ENCODE measurements at places on chromosomes 3 and 15. TPM values are rescaled to one million over a fixed set of nuclear protein-coding genes. Genes with fewer than 3 reads are reported as not detected.

ROPN1 gene
- total RNA-seq: not detected

KNG1 gene
- 0.09 TPM for total RNA-seq

ALDH1A2 gene
- total RNA-seq: 2.8 TPM

TGM5 gene
- total RNA-seq: not detected

MEIS2 gene
- total RNA-seq: 16.7 TPM

CKMT1A gene
- total RNA-seq: 1.2 TPM

ITIH1 gene
- 0.32 TPM for total RNA-seq

MCTP2 gene
- 14.9 TPM for total RNA-seq

CHST2 gene
- total RNA-seq: 0.69 TPM

CD86 gene
- 3.6 TPM for total RNA-seq

GP9 gene
- total RNA-seq: not detected

KLHL6 gene
- 1.1 TPM for total RNA-seq

ZMYND10 gene
- 1.2 TPM for total RNA-seq

SIDT1 gene
- total RNA-seq: 0.28 TPM

TOMM70 gene
- 18.6 TPM for total RNA-seq

LRRC31 gene
- total RNA-seq: not detected

ST8SIA2 gene
- not detected for total RNA-seq

TMCO5A gene
- total RNA-seq: not detected

GABRA5 gene
- 0.28 TPM for total RNA-seq

CCR8 gene
- total RNA-seq: not detected

CPNE9 gene
- total RNA-seq: not detected

IGDCC3 gene
- total RNA-seq: not detected

SLCO3A1 gene
- 3.6 TPM for total RNA-seq

ENTPD3 gene
- total RNA-seq: 10.0 TPM

CMTM8 gene
- 12.6 TPM for total RNA-seq

ALDH1A3 gene
- 8.0 TPM for total RNA-seq

LDHAL6B gene
- not detected for total RNA-seq

APEH gene
- 48.7 TPM for total RNA-seq

SPRED1 gene
- total RNA-seq: 5.1 TPM

ACTC1 gene
- total RNA-seq: 0.40 TPM

SLC12A1 gene
- not detected for total RNA-seq

RAB6B gene
- 9.2 TPM for total RNA-seq

LACTB gene
- total RNA-seq: 10.0 TPM

PRR20G gene
- total RNA-seq: not detected

TRIM42 gene
- not detected for total RNA-seq

EIF4A2 gene
- 295 TPM for total RNA-seq

RASGRP1 gene
- total RNA-seq: 2.5 TPM

KIF9 gene
- 4.6 TPM for total RNA-seq

GOLGA8T gene
- not detected for total RNA-seq

CD200R1 gene
- total RNA-seq: not detected

SLC33A1 gene
- total RNA-seq: 39.1 TPM

SLC6A20 gene
- total RNA-seq: 3.1 TPM

LSAMP gene
- total RNA-seq: 0.87 TPM

P2RY1 gene
- total RNA-seq: 1.8 TPM

RBMS3 gene
- total RNA-seq: 4.0 TPM

ACTRT3 gene
- 0.39 TPM for total RNA-seq

C3orf80 gene
- 0.09 TPM for total RNA-seq

ZIC4 gene
- total RNA-seq: not detected

LRRC49 gene
- 4.5 TPM for total RNA-seq

SKOR1 gene
- 0.47 TPM for total RNA-seq

KIF15 gene
- total RNA-seq: 0.09 TPM
